ENCODE measurements at places on chromosomes 5 and 9. TPM values are rescaled to one million over a fixed set of nuclear protein-coding genes. Genes with fewer than 3 reads are reported as not detected.

UBE2QL1 gene
- total RNA-seq: 22.6 TPM

FGF10 gene
- 3.7 TPM for total RNA-seq

PCDHGA12 gene
- total RNA-seq: 20.1 TPM

JAK2 gene
- 36.4 TPM for total RNA-seq

PCDHB3 gene
- 19.7 TPM for total RNA-seq

C8G gene
- total RNA-seq: not detected

FAM200C gene
- total RNA-seq: 24.4 TPM

SH3PXD2B gene
- 21.0 TPM for total RNA-seq

GNPDA1 gene
- 21.1 TPM for total RNA-seq

AFAP1L1 gene
- 6.1 TPM for total RNA-seq

TMEM215 gene
- total RNA-seq: 0.91 TPM

CCDC192 gene
- not detected for total RNA-seq

SPAG8 gene
- 4.0 TPM for total RNA-seq

ZNG1A gene
- total RNA-seq: 37.8 TPM

RFESD gene
- 4.0 TPM for total RNA-seq

TMEM252 gene
- not detected for total RNA-seq

LCN2 gene
- not detected for total RNA-seq

SLC27A6 gene
- 2.2 TPM for total RNA-seq

SLC6A7 gene
- total RNA-seq: 5.9 TPM

SPINK7 gene
- total RNA-seq: not detected

ZNF346 gene
- total RNA-seq: 36.1 TPM

LCN1 gene
- total RNA-seq: not detected

KCNN2 gene
- 56.4 TPM for total RNA-seq

ZFP2 gene
- 6.4 TPM for total RNA-seq

DOCK2 gene
- 5.8 TPM for total RNA-seq

FAM169A gene
- total RNA-seq: 60.1 TPM

ISL1 gene
- total RNA-seq: not detected

NOXA1 gene
- 1.5 TPM for total RNA-seq

SCGB3A2 gene
- total RNA-seq: not detected

MEIKIN gene
- total RNA-seq: not detected

FOXI1 gene
- not detected for total RNA-seq

GLRA1 gene
- total RNA-seq: 3.6 TPM

ENC1 gene
- total RNA-seq: 410 TPM

OR1L1 gene
- not detected for total RNA-seq

CCDC152 gene
- 7.4 TPM for total RNA-seq

HTR1A gene
- 5.0 TPM for total RNA-seq

FOXD4 gene
- 1.00 TPM for total RNA-seq

TSLP gene
- not detected for total RNA-seq

EGFLAM gene
- total RNA-seq: 13.7 TPM

ARL14EPL gene
- total RNA-seq: not detected

PHF24 gene
- 12.0 TPM for total RNA-seq

RNF183 gene
- total RNA-seq: not detected

NAIP gene
- 90.8 TPM for total RNA-seq

TMOD1 gene
- 5.4 TPM for total RNA-seq

FAM221B gene
- total RNA-seq: not detected

TBC1D2 gene
- 3.7 TPM for total RNA-seq

ANKRD34B gene
- total RNA-seq: 0.27 TPM

SEMA5A gene
- 27.5 TPM for total RNA-seq

ADRA1B gene
- 0.54 TPM for total RNA-seq

SLC6A19 gene
- 0.09 TPM for total RNA-seq

C5orf58 gene
- total RNA-seq: not detected

FAM153A gene
- total RNA-seq: 10.1 TPM

CDH12 gene
- 39.0 TPM for total RNA-seq

TMEM174 gene
- not detected for total RNA-seq

Measured in cerebellum (tissue), 4 donors.